ENCODE measurements at places on chromosomes 16 and 17.

GRCh38 chr16:87828907-87829621 is 40.2 kb downstream of the SLC7A5 start:
- DNase-seq: no peak

GRCh38 chr17:66981983-66982508 is 17.5 kb downstream of the CACNG4 start:
- DNase-seq: no peak

- DNase-seq: no peak
Observed at GRCh38 chr17:49452661-49453060, 38.0 kb upstream of the PHB1 start.

- DNase-seq: no peak
Observed at GRCh38 chr17:57772774-57773173, 27.7 kb upstream of the CCDC182 start.

GRCh38 chr17:4144422-4144747 is 1.4 kb downstream of the CYB5D2 start:
- no peak for DNase-seq

DNA sequence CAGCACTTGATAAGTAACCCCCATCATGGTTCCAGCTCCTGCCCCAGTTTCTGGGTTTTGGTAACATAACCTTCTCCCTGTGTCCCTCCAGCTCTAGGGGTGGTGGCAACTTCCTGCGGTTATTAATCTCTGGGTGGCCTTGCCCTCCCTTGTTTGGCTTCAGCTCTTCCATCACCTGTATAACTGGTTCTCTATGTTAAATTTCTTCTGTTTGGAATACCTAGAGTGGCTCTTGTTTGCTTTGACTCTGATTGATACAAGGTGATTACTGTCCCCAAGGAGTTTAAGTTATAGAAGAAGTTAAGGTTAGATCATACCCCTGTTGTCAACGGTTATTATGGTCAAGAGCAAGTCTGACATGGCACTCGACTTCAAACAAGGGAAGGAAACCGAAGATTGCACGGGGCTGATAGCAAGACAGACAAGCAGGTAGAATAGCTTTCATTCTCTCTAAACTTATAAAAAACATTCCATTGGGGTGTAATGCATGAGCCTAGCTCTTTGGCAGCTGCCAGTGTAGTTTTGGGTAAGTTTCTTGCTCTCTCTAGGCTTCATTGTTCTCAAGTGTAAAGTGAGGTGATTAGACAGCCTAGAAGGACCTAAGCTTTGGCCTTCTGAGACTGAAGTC is 11.0 kb upstream of the CCR7 start:
- DNase-seq: no peak

- no peak for DNase-seq
Observed at GRCh38 chr17:17381446-17382064, 78.4 kb downstream of the NT5M start.

- no peak for DNase-seq
Observed at GRCh38 chr16:66240631-66241395, 125.7 kb upstream of the CDH5 start.

- DNase-seq: no peak
Observed at GRCh38 chr17:77366558-77367245, 225.9 kb downstream of the SEC14L1 start.

GRCh38 chr17:1487939-1488825 is 4.3 kb downstream of the MYO1C start:
- DNase-seq: peak; percentile 81

DNA sequence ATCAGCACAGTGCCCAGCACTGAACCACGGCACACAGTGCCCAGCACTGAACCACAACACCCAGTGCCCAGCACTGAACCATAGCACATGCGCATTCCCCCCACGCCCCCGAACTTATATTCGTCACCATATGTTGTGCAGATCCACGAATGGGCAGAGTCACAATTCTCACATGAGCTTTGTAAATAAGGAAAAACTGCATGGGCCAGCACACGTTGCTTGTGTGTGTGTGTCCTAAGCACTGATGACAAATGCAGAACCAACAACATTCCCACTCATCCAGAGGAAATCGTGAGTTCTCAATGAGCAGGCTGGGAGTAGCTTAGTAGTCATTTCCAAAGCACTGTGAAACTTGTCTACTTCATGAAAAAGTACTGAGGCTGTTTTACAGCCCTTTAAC is 70.0 kb downstream of the ADCY9 start:
- DNase-seq: peak; percentile 38

- DNase-seq: no peak
Observed at GRCh38 chr16:12766853-12767252, 36.8 kb downstream of the CPPED1 start.

- DNase-seq: no peak
Observed at GRCh38 chr17:78967782-78968362, 11.9 kb downstream of the LGALS3BP start.

DNA sequence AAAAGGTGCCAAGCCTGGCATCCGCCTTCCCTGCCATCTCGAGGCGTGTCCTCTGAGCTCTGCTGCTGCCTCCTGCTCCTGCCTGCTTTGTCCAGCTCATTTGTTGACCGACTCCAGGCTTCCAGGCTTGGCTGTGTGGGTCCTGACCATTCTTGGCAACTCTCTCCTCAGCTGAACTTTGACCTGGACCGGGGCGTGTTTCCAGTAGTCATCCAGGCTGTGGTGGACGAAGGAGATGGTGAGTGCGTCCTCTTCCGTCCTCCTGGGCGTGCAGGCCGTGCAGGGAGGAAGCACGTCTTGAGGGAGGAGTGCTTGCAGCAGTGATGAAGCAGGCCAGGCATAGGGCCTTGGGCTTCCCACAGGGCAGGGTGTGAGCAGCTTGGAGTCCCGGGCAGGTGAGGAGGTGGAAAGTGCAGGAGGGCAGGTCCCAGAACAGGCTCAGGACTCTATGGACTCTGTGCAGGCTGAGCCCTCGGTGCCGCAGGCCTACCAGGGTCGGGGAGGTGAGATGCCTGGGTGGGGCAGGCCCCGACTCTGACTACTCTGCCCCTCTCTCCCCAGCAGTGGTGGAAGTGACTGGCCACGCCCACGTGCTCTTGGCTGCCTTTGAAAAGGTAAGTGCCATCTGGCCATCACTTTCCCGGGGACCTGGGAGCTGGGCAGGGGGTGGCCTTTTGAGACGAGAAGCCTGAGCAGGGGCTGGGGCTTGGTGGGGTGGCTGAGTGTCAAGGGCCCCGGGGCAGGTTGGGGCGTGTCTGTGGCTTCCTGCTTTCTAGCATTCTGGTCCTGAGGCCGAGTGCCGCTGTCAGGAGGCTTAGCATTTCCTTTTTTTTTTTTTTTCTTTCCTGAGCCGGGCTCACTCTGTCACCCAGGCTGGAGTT is 28.6 kb upstream of the NUDT16L1 start:
- DNase-seq: peak; percentile 69

DNA sequence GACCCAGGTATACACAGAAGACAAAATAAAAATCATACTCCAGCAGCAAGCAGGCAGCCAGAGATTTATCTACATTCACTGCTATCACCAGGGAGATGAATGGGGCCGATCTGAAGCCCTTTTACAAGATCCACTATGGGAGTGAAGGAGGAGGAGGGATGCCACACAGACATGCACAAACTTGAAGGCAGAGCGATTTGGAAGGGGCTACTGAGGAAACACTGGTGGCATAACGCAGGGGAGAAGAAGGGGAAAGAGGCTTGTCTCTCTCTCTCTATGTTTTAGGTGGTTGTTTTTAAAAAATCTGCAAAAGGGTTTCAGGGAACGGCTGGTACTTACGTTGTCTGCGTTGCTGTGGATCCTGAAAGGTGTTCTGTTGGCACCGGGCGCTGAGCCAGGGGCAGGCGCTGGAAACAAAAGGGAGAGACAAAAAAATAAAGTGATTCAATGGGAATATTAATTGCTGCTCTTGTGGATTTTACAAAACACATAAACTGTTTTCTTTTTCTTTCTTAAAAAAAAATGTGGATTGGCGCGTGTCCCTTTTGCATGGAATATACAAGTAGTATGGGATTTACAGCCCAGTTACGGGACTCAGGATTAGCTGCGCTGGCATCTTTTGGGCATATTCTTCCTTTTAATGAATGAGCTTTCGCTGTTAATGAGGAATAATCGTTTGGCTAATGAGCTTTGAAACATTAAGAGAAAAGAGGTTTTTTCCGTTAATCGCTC is 255.3 kb upstream of the PMFBP1 start:
- DNase-seq: no peak

DNA sequence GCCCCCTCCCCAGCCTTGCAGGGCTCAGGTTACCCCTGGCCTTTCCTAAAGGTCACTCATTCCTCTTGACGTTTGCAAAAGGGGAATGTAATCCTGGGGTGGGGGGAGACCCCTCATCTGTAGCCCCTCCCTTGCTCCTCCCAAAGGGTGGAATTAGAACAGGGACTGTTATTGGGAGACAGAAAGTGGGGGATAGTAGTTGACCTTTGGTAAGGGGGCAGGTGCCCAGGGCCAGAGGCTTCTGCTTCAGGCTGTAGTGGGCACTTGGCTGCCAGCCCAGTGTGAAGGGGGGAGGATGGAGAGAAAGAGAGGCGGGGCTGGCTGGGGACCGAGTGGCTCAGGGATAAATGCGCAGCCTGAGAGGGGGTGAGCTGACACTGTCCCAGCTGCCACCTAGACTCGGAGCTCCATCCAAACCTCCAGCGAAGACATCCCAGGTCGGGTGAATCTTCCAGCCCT is at the start of gene ENO3:
ENO3 (plus strand) TSS at position 374 of the 459 bp plus-strand sequence. CDS start 711 bp downstream, outside the sequence.
- DNase-seq: no peak

DNA sequence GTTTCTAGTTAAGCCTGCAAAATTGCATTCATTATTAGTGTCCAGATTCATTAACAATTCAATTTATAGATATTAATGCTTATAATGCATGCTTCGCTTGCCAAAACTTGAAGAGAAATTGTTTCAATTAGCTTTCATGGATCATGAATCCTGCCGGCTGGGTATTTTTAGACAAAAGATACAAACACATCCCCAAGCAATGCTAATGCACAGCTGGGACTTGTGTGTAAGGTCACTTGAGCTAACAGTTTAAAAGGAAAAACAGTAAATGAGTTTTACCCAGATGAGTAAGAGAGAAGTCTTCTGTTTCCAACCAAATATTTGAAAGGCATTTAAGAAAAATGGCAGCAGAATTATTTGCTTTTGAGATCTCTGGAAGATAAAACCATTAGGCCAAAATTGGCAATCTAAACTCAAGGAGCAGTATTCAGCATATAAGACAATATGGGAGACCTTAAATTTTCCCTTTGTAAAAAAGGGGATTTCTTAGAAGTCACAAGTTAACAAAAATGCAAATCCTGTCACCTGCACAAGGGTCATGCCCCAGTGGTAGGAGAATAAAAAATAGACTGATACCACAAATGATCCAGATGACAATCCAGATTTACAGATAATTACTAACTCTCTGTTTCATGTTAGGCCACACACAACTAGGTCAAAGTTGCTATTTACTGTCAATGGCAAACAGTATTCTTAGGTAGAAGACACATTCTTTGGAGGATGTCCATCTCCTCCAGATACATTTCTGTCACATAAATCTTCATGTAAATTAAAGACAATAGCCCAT is 418.4 kb upstream of the PMFBP1 start:
- DNase-seq: no peak

DNA sequence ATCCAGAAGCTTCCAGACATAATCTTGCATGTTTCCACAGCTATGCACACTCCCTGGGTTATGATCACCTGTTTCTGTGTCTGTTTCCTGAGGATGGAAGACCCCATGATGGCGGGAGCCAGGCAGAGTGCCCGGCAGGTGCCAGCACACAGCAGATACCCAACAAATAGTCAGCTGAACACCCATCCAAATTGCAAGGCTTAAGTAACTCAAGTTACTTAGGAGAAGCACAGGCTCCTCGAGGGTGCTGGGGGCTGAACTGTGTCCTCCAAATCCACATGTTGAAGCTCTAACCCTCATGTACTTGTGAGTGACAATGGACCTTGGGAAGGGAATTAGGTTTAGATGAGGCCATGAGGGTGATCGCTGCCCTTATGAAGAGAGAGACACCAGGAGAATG is 79.5 kb upstream of the DOC2B start:
- no peak for DNase-seq

GRCh38 chr16:9097266-9098219 is 6.1 kb downstream of the HAPSTR1 start:
- no peak for DNase-seq

DNA sequence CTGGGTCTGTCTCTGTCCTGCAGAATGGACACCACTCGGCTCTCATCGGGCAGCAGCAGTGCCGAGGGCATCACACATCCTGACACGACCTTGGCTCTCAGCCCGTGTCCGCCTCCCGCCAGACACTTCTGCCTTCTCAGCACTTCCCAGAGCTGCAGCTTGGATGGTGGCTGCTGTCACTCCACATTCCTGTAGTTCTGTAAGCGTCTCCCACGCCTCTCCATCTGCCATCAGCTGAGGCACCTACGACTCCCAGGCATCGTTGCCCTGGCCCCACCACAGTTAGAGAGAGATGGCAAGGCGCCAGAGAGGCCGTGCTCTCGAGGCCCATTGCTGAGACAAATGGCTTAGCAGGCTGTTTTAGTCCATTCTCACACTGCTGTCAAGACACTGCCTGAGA is 195.9 kb upstream of the CHMP6 start:
- no peak for DNase-seq

DNA sequence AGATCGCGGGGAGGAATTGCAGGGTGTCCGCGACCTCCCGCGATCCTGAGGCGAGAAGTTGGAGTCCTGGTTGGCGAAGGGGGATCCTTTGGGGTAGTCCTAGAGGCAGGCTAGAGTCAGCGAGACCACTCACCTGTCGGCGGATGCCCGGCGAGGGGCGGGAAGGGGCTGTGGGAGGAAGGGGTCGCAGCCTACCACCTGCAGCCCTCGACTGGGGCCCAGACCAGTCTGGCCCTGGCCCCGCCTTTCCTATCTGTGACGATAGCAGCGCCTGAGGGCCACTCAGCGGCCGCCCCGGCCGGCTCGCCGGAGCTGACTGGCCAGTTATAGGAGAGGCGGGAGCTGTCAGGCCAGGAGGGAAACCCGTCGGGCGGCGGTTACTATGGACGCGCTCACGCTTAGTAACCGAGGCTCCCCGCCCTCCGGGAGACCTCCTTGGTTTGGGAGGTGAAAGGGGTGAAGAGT is at the start of gene TEKT3:
TEKT3 (minus strand) TSS at position 213 of the 465 bp plus-strand sequence. CDS start 10,012 bp downstream, outside the sequence.
- DNase-seq: peak; percentile 57

DNA sequence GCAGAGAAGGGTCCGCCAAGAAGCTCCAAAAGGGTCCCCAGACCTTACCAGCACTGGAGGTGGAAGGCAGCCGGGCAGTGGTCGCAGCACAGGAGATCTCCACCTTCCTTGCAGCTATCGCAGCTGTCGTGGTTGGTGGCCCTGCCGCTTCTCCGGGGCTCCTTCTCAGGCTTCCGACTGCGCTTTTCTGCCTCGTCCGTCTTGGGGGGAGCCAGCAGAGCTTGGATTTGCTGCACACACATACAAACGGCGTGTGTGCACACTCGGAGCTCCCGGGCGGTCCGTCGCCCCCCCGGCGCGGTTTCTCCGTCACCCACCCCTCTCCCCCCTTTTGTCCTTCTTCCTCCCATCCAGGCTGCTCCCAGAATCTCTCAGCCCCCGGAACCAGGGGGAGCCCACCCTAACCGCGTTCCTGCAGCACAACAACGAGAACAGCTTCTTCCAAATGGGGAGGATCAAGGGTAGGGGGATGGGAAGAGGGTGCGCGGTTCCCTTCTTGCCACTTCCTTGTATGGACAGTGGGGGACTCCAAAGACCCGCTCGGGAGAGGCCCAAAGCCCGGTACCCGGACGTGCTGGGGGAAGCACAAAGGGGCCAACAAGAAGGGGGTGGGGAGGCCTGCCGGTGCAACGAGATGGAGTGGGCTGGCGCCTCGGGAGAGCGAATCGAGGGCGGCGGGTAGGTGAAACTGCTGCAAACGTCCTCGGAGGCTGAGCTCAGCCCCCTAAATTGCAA is 1.1 kb downstream of the PHF12 start:
- DNase-seq: peak; percentile 53

GRCh38 chr16:8511464-8511863 is 78.8 kb downstream of the TMEM114 start:
- DNase-seq: no peak

Data from suppressor macrophage treated with lipopolysaccharide for 4 hours (primary cell).